ENCODE measurements at places on chromosomes 5 and 9. TPM values are rescaled to one million over a fixed set of nuclear protein-coding genes. Genes with fewer than 3 reads are reported as not detected.
A peak's percentile ranks its signal among the peaks of the same experiment; 100 is the strongest.

Gene DIPK1B
- total RNA-seq = not detected

- DNase-seq = peak; percentile 61
These were observed 165.8 kb downstream of the MELK start for GRCh38 chr9:36738318-36738976.

DNA sequence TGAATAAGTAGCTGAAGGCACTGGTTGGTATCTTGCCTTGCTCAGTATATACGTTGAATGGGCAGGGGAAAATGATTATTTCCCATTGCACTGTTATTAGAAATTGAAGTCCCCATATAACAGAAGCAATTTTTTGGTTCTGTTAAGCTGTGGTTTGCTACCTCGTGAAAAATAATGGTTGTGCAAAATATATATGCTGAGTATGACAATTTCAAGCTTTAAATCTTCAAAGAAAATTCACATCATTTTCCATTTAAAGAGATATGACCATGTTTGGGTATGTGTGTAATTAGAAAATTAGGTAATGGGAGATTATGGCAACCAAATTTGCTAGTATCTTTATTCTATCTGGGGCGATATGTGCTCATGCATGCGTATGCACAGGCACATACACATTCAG is 139.8 kb downstream of the DMAC1 start:
- DNase-seq = no peak

DNA sequence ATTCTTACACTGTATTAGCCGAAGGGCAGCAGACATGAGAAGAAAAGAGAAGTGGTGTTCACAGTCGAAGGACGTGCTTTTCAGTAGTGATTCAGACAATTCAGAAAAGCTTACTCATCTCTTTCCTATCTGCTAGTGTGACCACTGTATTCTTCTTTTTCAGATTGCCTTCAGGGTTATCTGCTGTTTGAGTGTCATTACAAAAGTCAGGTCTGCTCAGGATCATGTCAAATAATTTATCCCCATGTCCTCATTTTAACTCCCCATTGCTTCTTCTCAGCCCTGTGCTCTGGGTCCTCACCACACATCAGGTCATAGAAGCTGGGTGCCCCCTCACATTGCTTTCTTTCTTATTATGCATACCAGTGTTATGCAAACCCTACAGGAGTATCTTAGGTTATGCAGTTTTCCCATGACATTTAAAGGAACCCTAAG is 394.0 kb downstream of the CETN3 start:
- peak; percentile 16 for DNase-seq
